ENCODE measurements at places on chromosomes 1 and 21.

DNA sequence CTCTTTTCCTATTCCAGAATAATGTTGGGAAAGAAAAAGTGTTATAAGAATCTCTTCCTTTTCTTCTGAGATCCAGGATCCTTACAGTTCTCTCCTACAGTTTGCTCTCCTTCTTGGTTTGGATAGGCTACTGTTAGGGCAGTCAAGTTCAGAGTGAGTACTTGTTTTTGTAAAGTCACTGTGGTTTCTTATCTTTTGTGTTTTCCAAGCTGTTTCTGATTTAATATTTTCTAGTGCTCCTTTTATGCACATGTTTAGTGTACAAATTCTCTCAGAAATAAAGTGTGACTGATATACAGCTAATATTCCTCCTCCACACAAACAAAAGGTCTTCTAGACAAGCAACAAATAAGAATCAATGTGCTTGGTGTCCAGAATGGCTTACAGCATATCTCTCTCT, 107.7 kb downstream of the BACH1 start:
- no peak for DNase-seq

DNA sequence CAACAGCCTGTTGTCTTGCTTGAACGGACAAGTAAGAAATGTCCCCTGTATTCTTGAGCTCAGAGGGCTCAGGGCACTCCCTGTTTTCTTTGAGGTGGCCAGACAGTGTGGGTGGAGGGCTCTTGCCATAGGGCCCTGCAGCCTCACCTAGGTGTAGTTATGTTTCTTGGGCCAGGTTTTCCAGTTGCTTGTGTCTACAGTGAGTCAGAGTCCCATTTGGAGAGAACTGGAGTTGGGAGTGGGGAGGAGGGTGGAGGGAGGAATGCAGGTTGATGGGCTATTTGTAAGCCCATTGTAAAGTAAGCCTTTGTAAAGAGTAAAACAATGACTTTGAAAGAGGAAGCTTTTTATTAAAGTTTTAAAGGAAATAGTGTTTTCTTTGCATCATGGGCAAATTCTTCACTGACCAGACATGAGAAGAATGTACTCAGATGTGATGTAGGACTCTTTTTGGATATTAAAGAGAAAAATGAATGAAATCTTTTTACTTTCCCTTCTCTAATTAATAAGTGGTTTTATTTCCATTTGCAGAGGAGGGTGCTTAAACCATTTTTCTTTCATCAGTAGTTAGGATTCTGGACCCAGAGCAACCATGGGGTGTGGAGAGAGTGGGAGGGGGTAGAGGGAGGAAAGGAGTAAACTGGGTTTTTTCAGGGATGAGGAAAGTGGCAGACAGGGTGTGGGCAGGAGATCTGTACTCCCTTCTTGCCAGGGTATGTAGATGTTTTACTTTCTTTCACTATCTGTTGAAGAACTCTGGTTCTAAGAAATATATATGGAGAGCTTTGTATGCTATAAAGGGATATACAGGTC, 45.1 kb upstream of the MACF1 start:
- peak; percentile 69 for DNase-seq

- DNase-seq = no peak
These were observed 20.5 kb upstream of the CNN3 start for GRCh38 chr1:94947437-94947836.

DNA sequence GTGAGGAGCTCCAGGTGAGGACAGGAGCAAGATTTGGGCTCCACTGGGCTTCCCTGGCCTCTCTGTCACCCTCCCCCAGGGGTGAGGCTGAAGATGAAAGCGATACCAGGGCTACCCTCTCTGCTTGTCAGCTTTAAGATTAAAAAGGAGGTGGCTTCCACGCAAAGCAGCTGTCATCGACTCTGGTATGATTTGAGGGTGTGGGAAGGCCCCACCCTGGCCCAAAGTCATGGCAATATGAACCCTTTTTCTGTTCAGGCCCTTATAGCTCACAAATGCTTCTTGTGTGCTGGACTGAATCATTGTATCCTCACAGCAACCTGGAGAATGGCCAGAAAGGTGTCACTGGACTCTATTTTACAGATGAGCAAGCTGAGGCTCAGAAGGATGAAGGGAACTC, 41.6 kb downstream of the NUAK2 start:
- DNase-seq = no peak

GRCh38 chr1:235878082-235878811, 11.5 kb upstream of the LYST start:
- no peak for DNase-seq

DNA sequence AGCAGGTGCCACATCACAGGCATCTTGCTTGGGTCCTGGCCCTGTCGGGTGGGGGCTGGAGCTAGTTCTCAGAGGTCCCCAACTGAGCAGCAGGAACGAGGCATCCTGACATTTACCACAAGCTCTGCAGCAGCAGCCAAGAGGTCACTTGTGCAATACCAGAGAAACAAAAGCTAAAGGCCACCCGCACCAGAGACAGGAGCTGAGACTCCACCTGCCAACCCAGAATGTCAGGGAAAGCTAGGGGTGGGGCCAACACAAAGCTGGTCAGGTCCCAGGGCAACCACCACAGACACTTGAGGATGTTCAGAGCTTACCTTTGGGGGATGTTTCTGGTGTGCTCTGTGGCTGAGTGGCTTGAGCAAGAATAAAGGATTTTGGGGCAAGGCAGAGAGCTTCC, 13.6 kb upstream of the SYT6 start:
- DNase-seq = no peak

DNA sequence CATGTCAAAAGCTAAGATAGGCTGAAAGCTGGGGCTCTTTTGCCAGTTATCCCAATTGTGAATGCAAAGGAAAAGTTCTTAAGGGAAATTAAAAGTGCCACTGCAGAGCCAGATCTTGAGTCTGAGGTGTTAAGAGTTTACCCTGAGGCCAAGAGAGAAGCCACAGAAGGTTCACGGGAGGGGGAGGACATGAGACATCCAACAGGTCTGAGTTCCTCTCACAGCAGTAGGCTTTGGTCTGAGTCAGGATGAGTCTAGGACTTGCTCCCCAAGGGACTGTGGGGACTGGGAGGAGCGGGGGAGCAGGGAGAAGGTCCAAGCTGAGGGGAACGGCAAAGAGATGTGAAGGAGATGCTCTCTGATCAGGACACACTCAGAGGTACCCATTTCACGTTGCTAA, 411.2 kb upstream of the CAMK1G start:
- peak; percentile 5 for DNase-seq

DNA sequence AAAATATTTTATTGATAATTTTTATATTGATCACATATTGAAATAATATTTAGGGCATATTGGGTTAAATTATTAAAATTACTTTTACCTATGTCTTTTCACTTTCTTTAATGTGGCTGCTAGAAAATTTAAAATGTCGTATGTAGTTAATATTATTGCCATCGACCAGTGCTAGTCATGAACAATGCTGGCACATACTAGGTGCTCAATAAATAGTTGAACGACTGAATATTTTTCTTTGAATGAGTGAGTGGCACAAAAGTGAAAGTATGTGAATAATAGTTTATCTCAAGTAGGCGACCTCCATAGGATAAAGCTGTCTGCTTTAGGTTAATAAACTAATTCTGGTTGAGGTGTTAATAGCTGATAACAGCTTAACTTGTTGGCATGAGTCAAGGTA, 150.8 kb upstream of the FGGY start:
- DNase-seq = no peak

DNA sequence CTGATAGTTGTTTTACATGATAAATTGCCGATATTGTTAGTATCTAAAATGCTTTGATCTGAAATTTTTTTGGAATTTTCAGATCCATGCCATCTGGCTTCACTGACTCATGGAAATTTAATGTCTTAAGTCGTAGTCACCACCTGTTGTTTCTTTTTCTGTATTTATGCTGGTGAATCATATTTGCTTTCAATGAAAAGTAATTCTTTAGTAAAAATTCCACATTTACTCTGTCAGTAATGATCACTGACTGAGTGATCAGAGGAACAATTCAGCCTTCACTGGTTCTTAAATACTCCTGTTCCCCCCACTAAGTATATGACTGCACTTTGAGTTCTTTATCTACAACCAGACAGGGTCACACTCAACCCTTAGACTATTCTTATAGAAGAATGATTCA, 185.6 kb upstream of the NRIP1 start:
- peak; percentile 42 for DNase-seq

DNA sequence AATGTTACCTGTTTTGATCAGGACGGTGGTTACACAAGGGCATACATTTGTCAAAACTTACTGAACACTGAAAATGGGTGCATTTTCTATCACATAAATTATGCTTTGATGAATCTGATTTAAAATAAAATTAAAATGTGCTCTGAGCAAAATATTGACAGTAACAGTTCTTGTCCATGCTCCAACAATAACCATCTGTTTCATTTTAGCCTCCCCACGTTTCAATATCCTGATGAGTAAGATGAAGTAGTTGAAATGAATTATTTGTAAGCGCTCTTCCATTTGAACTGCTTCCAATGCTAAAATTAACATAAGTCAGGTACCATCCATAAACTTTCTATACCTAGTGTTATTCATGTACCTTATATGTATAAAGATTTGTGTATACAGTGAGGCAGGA, 365.4 kb downstream of the LTN1 start:
- DNase-seq = no peak

DNA sequence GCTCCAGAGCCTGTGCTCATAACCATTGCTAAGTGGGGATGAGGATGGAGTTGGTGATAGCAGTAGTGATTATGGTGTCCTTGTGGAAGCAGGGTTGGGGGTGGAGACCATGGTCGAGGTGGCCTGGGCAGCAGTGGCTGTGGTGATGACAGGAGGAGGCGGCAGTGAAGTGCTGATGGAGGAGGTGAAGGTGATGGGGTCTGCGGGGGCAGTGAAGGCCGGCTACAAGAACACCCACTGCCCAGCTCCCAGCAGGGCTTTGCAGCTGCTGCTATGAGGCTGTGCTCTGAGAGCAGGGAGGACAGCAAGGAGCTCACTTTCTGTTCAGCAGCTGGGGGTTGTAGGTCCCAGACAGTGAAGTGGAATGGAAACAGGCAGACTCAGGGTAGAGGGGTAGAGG, 15.6 kb upstream of the DMBX1 start:
- no peak for DNase-seq

DNA sequence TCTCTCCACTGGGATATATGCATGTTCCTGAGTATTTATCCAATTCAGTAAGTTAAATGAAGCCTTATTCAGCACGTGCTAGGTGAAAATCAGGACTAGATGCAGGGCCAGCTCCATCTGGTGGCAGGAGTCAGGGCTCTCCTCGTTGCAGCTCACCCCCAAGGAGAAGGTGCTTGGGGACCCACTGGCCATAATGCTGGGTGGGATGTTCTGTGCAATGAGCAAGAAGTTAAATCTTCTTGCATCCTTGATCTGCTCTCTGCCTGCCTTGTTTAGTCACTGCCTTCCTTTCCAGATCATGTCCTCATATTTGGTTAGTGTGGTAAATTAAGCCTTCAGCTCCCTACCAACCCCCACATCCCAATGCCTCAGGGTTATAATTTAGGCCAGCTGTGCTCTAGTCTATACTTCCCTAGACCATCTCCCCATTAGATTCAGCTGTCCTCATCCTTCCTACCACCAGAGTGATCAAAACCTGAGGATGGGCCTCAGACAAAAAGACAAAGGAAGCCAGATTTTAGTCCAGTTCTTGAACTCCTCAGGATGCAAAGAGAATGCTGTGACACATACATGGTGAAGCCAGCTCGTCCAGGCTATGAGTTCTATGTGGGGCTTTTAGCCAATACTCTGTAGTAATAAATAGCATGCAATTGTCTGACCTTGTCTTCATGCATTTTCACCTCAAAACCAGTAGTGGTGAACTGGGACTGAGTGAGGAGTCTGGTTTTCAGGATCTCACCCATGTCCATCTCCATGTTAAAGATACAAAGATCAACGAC, 55.9 kb downstream of the SEC16B start:
- peak; percentile 45 for DNase-seq

DNA sequence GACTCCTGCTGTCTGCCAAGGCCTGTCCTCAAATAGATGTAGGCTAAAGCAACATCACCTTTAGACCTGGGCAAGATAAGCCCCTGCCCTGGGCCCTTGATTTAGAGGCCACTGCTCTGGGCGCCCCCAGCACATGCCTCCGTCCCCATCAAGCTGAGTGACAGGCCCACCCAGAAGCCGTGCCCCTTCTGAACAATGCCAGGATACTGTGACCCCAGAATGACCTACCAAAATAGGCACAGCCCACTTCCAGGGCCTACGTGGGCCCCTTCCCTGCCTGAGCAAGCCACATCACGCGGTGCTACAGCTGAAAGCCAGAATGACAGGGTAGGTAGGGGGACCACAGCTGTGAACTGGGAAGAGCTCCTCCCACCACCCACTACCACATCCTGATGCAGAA, 24.7 kb upstream of the BECN2 start:
- no peak for DNase-seq

DNA sequence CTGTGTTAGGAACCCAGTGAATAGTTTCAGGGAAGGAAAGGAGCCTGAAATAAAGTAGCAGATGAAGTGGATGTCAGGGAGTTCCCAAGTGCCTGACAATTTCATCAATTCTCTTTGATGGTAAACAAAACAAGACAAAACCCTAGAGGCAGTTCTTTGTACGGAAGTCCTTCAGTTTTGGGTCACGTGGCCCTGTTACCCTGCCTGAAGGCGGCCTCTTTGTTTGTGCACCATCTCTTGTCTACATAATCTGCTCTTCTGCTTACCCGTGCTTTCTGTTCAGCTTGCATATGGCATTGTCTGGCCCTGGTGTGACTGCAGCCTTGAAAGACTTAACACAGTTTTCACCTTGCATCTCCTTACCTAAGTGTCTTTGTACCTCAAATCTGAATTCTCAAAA, 166.7 kb upstream of the DUSP10 start:
- no peak for DNase-seq

DNA sequence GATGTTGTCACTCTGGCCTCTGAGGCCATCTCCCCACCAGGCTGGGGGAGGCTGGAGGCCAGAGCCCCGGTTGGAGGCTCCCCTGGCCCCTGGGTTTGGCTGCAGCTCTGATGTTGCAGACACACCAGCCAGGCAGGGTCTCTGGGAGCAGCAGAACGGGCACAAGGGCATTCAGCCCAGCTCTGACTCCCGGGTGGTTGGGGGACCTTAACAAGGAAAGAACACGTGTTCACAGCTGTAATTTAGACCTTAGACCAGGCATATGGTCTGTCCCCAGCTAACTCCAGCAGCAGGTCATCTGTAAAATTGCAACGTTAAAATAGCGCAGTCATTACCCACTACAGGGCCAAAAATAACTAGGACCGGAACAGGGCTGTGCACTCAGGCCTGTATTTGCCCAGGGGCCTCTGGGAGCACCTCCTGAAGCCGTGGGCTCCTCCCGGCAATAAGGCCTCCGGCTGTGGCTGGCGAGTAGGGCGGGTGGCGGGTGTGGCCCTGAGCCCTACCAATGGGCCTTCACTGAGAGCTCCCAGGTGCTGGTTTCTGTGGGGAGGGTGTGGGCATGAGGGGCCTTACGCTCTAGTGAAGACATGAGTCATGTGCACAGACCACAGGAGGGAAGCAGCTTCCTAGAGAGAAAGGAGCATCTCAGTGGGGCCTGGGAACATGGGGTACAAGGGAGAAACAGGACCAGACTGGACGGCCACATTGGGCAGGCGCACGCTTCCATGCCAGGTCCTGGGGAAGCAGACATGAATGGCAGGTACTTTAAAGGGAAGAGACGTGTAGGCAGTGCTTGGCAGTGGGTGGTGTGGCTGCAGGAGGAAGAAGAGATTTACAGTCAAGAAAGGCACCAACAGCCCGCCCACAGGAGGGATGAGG, 6.1 kb downstream of the LDLRAP1 start:
- DNase-seq = peak; percentile 86
